HepG2 (cell line): ENCODE measurements at places on chromosomes 11 and 22. TPM values are rescaled to one million over a fixed set of nuclear protein-coding genes. Genes with fewer than 3 reads are reported as not detected.

NCF4 gene
- total RNA-seq: not detected in 2 replicates

TIGD3 gene
- total RNA-seq: 4.0 and 4.9 TPM in 2 replicates

MGAT3 gene
- total RNA-seq: 0.15 TPM in 1 of 2 replicates, not detected in the other

ARHGEF17 gene
- total RNA-seq: 5.7 and 10.7 TPM in 2 replicates

REXO2 gene
- 104 and 111 TPM in 2 replicates for total RNA-seq

LIF gene
- total RNA-seq: 1.5 and 3.6 TPM in 2 replicates

- no peak overlapping the region for H3K4me3 ChIP-seq
- no peaks in the 10 kb centered on the region for H3K36me3 ChIP-seq
- no peaks in the 10 kb centered on the region for H3K4me1 ChIP-seq
- no peaks in the 10 kb centered on the region for H3K27me3 ChIP-seq
- H3K27ac ChIP-seq: no peak overlapping the region
Measured at GRCh38 chr11:29957431-29957830, 59.4 kb downstream of the KCNA4 start.

DNA sequence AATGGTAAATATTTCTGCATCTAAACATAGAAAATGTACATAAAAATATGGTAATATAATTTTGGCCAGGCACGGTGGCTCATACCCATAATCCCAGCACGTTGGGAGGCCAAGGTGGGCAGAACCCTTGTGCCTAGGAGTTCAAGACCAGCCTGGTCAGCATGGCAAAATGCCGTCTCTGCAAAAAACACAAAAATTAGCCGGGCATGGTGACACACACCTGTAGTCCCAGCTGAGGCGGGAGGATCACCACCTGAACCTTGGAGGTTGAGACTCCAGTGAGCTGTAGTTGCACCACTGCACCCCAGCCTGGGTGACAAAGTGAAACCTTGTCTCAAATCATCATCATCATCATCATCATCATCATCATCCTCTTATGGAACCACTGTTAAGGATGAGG lies 230.6 kb upstream of the NCAM1 start:
- no peak overlapping the region for H3K27ac ChIP-seq
- H3K36me3 ChIP-seq: no peaks in the 10 kb centered on the region
- no peak for DNase-seq
- no peaks in the 10 kb centered on the region for H3K27me3 ChIP-seq

- no peak for DNase-seq
- no peak overlapping the region for H3K27ac ChIP-seq
- no peaks in the 10 kb centered on the region for H3K36me3 ChIP-seq
- peaks cover 38% of the 10 kb centered on the region for H3K4me1 ChIP-seq
- no peaks in the 10 kb centered on the region for H3K27me3 ChIP-seq
Measured at GRCh38 chr22:36149441-36149840, 11.1 kb downstream of the APOL3 start.

- H3K27me3 ChIP-seq: peaks cover 7% of the 10 kb centered on the region
- H3K4me1 ChIP-seq: no peaks in the 10 kb centered on the region
- no peak for DNase-seq
- H3K4me3 ChIP-seq: no peak overlapping the region
Measured at GRCh38 chr11:113979431-113979830, 4.5 kb downstream of the HTR3A start.

DNA sequence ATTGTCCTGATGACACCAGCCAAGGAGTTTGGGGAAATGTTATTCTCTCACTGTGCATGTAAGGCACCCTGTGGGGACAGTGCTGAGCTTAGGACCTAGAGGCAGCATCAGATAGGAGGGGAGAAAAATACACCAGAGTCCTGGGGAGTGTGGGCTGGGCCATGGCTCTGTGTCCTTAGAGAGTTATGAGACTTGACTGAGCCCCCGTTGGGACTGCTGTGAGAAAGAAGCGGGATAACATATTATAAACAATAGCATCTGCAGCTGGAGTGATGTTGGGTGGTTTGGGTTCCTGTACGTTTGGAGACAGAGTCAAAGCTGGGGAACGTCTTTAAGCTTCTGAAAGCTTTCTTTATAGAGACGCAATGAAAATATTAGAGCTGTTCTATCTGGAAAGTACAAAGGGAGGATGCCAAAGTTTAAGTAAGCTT lies 90.9 kb upstream of the CRTAM start:
- DNase-seq: no peak
- H3K27ac ChIP-seq: no peak overlapping the region
- no peaks in the 10 kb centered on the region for H3K27me3 ChIP-seq
- no peaks in the 10 kb centered on the region for H3K36me3 ChIP-seq

- no peak for DNase-seq
- peaks cover 22% of the 10 kb centered on the region for H3K4me1 ChIP-seq
- no peak overlapping the region for H3K4me3 ChIP-seq
- no peak overlapping the region for H3K27ac ChIP-seq
Measured at GRCh38 chr11:111457731-111458368, 54.3 kb downstream of the BTG4 start.

DNA sequence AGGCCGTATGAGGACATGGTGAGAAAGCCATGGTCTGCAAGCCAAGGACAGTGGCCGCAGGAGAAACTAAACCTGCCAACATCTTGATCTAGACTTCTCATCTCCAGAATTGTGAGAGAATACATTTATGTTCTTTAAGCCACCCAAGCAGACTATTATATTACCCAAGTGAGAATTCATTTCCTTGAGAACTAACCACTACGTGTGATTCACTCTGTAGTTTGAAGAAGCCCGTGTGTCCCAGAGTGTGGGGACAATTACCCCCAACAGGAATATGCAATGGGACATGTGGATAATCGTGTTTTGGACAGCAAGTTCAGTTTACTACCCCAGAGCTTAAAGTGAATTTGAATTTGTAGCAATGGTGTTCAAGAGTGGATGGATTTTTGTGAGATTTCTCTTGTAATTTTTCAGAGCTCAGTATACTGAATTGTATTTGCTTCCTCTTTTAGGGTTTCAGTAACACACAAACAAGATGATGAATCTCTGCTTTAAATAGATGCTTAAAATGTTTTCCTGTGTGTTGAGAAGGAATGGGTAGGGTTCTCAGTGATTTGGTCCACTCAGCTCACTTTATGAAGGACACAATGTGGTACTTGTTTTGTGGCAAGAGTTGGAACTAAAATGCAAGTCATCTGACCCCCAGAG lies 100.0 kb upstream of the ARHGAP20 start:
- H3K27me3 ChIP-seq: no peaks in the 10 kb centered on the region
- DNase-seq: no peak
- no peak overlapping the region for H3K27ac ChIP-seq
- no peaks in the 10 kb centered on the region for H3K36me3 ChIP-seq
- H3K4me3 ChIP-seq: no peak overlapping the region

- H3K4me1 ChIP-seq: no peaks in the 10 kb centered on the region
- H3K27me3 ChIP-seq: peaks cover 4% of the 10 kb centered on the region
- no peak overlapping the region for H3K4me3 ChIP-seq
- H3K27ac ChIP-seq: no peak overlapping the region
Measured at GRCh38 chr11:62409831-62410230, 9.0 kb upstream of the SCGB1A1 start.

DNA sequence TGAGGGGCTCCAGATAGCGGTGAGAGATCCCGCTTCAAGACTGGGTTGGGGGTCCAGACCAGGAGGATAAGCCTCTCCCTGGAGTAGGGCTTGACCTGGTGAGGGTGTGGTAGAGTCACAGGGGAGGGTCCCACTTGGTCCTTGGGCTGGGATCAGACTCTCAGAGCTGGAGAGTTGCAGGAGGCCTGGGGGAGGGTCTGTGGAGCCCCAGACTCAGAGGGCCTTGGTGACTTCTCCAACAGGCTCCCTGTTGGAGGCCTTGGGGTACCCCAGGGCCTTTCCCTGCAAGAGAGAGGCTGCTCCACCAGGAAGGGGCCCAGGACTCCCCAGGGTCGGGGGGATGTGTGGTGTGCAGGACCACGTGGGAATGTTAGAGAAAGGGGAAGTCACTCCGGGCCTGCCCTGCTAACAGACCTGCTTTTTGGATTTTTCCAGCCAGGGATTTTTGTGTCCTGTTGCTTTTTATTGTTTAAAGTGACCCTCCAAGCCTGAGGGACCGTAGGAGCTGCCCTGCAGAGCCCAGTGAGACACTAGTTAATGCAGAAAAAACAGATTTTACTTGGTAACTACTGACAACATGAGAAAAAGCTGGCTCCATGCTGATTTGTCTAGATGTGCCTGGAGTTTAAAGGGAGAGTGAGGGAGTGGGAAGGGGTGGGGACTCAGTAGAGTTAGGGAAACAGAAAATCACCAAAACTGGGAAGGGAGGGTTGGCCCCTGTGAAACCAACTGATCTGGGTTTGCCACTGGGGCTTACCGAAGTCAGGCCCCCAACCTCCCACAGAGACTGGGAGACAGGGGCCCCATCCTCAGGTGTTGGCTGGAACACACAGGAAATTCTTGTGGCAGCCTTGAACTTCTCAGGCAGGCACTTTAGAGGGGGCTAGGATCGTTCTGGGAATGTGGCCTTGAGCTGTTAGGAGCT lies 801 bp upstream of the TXNRD2 start:
- H3K36me3 ChIP-seq: no peaks in the 10 kb centered on the region; the same call in 1 of the 2 replicates
- DNase-seq: peak; percentile 51
- no peaks in the 10 kb centered on the region; the same call in 2 of the 3 replicates for H3K27me3 ChIP-seq
- H3K27ac ChIP-seq: peak overlapping the region; percentile 93
- peak overlapping the region; percentile 89 for H3K4me3 ChIP-seq

DNA sequence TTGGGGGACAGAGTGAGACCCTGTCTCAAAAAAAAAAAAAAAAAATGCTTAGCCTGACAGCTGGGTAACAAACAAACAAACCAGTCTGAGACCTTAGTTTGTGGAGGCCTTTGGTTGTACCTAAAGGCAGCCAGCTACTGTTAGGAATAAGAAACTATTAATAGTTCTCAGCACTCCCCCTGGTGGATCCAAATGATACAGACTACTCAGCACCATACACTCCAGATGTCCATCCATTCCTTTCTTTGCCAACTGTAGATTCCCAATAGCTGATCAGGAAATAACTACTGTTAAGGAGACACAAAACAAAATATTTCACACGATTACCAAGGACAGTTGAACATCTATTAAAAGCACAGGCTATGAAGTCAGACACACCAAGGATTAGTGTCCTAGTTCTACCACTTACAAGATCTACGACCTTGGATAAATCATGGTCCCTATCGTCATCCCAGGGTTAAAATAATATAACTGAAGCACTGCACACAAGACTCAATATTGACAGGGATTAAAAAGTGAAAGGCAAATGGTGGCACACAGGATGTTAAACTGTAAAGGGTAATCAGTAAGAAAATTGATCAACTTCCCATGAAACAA lies 17.2 kb downstream of the CLDN25 start:
- peak; percentile 39 for DNase-seq
- peaks cover 21% of the 10 kb centered on the region; the same call in 2 of the 3 replicates for H3K36me3 ChIP-seq
- H3K27me3 ChIP-seq: no peaks in the 10 kb centered on the region; the same call in 1 of the 2 replicates
- no peaks in the 10 kb centered on the region for H3K4me1 ChIP-seq
- no peak overlapping the region for H3K27ac ChIP-seq
- H3K4me3 ChIP-seq: no peak overlapping the region

DNA sequence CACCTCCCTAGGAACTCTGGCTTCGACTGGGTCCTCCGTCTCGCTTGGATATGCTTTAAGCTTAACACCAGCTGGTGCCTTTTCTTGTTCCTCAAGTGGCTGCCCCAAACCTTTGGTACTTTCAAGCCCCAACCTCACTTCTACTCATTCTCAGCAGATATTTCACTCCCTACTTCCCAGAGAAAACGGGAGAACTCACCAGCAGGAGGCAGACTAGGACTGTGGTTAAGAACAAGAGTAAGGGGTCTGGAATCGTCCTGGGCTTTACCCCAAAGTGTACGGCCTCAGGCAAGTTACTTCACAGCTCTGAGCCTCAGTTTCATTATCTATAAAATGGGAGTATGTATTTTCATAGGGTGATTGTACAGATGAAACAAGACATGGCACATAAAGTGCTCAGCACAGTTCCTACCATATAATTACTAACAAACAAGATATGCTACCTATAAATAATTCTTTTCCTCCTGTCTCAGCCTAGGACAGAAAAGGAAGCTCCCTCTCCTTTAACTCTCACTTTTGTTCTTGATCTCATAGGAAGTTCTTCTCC lies 37.8 kb downstream of the PAMR1 start:
- no peak overlapping the region for H3K4me3 ChIP-seq
- H3K36me3 ChIP-seq: no peaks in the 10 kb centered on the region
- H3K27ac ChIP-seq: no peak overlapping the region
- peaks cover 16% of the 10 kb centered on the region; the same call in 1 of the 3 replicates for H3K27me3 ChIP-seq
- peak; percentile 7 for DNase-seq

GRCh38 chr11:61569018-61569417 lies 11.9 kb downstream of the SYT7 start:
- H3K27me3 ChIP-seq: no peaks in the 10 kb centered on the region; the same call in 1 of the 2 replicates
- peaks cover 13% of the 10 kb centered on the region for H3K4me1 ChIP-seq
- H3K27ac ChIP-seq: no peak overlapping the region
- no peak overlapping the region for H3K4me3 ChIP-seq
- no peak for DNase-seq
- H3K36me3 ChIP-seq: no peaks in the 10 kb centered on the region

- no peak overlapping the region for H3K4me3 ChIP-seq
- H3K27ac ChIP-seq: no peak overlapping the region
- H3K27me3 ChIP-seq: no peaks in the 10 kb centered on the region
- H3K4me1 ChIP-seq: peaks cover 12% of the 10 kb centered on the region
- DNase-seq: no peak
Measured at GRCh38 chr11:46361283-46362155, 14.3 kb downstream of the DGKZ start.

DNA sequence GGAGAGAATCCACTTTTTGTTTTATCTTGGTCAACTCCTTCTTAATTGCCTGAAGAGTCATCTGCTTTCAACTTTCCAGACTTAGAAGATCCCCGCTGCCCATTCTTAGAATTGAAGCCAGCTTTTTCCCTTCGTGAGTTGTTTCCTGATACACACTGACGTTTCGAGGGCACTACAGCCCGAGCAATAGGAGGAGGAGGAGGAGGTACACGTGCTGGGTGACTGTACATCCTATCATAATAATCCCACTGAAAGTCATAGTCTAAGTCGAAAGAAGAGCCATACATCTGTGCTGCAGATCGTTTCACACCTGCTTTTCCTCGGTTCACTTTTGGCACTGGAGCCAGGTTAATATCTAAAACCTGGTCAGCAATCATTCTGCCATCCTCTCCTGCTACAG lies 606.1 kb downstream of the DLG2 start:
- no peaks in the 10 kb centered on the region; the same call in 1 of the 2 replicates for H3K27me3 ChIP-seq
- H3K4me1 ChIP-seq: no peaks in the 10 kb centered on the region
- H3K4me3 ChIP-seq: no peak overlapping the region
- no peaks in the 10 kb centered on the region for H3K36me3 ChIP-seq

DNA sequence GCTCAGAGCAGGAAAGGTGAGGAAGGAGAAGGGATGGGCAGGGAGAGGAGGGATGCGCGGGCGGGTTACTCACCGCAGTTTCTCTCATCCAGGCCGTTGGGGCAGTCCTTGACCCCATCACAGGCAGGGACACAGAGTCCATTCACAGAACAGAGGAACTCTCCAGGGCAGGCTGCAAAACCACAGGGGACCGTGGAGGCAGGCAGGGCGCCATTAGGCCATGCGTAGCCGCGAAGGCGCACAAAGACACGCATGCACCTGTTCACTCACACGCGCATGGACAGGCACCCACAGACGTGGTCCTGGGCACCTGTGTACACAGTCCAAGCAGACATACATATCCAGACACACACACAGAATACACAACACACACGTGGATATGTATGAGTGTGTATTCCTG lies 23.0 kb downstream of the KCTD17 start:
- DNase-seq: no peak
- no peak overlapping the region for H3K27ac ChIP-seq
- no peaks in the 10 kb centered on the region for H3K36me3 ChIP-seq
- H3K4me1 ChIP-seq: peaks cover 22% of the 10 kb centered on the region; the same call in 1 of the 2 replicates
- H3K4me3 ChIP-seq: no peak overlapping the region

GRCh38 chr11:86046116-86046515 lies 22.8 kb downstream of the PICALM start:
- H3K27me3 ChIP-seq: no peaks in the 10 kb centered on the region
- H3K27ac ChIP-seq: no peak overlapping the region
- DNase-seq: no peak
- H3K4me3 ChIP-seq: no peak overlapping the region

GRCh38 chr11:113542420-113542819 lies 67.2 kb upstream of the DRD2 start:
- H3K27ac ChIP-seq: no peak overlapping the region
- H3K27me3 ChIP-seq: peaks cover 9% of the 10 kb centered on the region; the same call in 1 of the 3 replicates
- H3K36me3 ChIP-seq: no peaks in the 10 kb centered on the region
- DNase-seq: no peak
